ENCODE measurements at places on chromosomes 2 and 18. TPM values are rescaled to one million over a fixed set of nuclear protein-coding genes. Genes with fewer than 3 reads are reported as not detected.

Gene NAT8
- total RNA-seq: not detected

Gene SERPINB7
- total RNA-seq: 0.23 TPM

Gene ZNF804A
- total RNA-seq: 0.07 TPM

Gene CXCR1
- 0.37 TPM for total RNA-seq

Gene CAB39
- total RNA-seq: 64.4 TPM

Gene IL36RN
- total RNA-seq: not detected

Gene REG1A
- 16.9 TPM for total RNA-seq

Gene CCL20
- not detected for total RNA-seq

Gene SERPINB12
- not detected for total RNA-seq

Gene SYT4
- total RNA-seq: 5.2 TPM

Gene ECEL1
- 116 TPM for total RNA-seq

Gene SPR
- 18.5 TPM for total RNA-seq

Gene SEPTIN10
- total RNA-seq: 71.6 TPM

Gene NPPC
- not detected for total RNA-seq

Gene ANKRD30BL
- 2.1 TPM for total RNA-seq

All from ovary (tissue), 10 donors.